ENCODE measurements at places on chromosomes 4 and X.

DNA sequence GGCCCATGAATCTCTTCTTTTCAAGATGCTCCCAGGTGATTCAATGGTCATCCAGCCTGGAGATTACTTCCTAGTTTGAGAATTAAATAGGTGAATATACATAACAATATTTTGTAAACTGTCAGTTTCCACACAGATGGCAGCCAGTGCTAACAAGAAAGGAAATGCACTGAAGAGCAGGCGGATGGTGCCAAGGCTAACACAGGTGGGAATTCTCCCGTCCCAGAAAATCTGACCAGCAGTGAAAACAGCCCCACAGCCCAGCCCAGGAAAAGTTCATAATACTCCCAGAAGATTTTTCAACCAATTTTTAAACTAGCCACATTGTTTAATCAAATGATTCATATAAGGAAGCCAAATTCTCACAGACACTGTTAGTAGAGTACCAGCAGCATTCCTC lies 387.2 kb upstream of the GATB start:
- no peak for DNase-seq

- no peak for DNase-seq
These were observed 145.8 kb downstream of the PRKX start for GRCh38 chrX:3567686-3568085.

DNA sequence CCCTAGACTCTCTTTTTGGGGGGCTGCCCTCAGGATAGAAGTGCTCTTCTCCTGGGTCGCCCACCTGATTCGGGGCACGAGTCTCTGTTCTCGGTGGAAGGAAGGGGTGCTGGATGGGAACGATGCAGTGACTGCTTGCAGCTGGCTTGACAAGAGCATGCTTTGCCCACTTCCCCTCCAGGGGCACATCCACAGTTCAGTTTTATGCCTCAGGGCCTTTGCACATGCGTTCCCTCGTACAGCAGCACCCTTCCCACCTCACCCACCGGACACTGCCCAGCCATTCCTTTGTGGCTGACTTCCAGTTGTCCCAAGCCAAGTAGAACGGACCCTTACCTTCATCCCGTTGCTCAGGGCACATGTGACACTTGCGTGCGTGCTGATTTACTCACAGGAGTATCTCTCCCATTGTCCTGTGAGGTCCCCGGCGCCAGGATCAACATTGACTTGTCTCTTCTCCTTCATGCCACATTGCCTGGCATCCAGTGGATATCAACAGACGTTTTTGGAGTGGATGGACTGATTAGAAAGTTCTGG lies 60.0 kb downstream of the C4orf50 start:
- no peak for DNase-seq

DNA sequence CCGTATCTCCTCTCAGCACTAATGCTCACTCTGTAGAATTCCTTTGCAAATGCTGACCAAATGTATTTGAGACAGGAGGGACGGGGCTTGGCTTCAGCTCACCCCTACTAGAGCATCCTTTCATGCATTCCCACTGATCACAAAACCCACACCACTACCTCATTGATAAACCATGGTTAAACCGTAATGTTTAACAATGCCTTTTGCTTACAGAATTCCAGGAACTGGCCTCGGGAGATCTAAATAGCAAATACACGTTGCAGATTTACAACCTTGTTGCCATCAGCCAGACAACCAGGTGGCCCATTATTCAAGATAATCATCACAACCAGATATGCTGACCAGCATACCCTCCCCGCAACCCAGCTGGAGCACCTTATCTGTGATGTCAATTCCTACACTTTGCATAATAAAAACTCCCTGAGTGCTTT lies 391.9 kb downstream of the KCTD8 start:
- DNase-seq: no peak

DNA sequence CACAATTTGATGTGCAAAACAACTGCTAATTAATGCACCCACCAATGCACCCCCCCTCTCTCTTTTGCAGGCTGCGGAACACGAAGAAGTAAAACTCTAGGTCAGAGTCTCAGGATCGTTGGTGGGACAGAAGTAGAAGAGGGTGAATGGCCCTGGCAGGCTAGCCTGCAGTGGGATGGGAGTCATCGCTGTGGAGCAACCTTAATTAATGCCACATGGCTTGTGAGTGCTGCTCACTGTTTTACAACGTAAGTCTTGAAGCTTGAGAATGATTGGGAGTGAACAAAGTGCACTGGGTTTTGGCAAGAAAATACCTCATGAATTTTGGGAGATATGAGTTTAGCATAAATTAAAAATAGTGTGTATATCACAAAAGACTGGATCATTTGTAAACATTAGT lies 28.9 kb downstream of the TMPRSS11E start:
- DNase-seq: no peak

DNA sequence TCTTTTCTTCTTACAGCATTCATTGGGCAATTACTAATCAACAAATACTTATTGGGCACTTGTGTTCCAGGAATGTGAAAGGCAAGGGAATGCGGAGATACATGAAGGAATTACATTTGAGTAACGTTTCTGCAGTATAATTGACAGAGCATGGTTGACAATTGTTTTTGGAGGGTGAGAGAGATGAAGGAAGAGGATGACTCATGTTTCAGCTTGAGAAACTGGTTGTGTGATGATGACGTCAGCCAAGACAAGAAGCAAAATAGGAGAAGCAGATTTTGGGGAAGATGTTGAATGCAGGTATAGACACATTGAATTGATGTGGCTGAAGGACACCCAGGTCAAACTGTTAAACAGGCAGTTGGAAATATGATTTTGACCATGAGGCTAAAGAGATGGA lies 8.0 kb upstream of the CPEB2 start:
- no peak for DNase-seq

DNA sequence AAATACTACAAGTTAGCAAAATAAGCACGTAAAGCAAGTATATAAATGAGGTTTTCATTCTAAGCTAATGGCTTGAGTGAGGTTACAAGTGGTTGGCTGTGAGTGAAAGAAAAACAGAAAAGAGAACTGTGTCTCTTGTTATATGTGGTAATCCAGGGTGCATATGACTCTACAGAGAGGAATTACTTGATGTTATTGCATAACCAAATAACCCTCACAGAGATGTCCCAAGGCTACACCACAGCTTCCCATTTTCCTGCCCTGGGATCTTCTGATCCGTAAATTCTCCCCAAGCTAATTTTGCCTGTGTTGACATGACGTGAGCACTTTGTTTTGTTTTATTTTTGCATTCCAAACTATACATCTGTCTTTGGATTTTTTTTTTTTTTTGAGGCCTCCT lies 470.0 kb upstream of the INTU start:
- DNase-seq: no peak

DNA sequence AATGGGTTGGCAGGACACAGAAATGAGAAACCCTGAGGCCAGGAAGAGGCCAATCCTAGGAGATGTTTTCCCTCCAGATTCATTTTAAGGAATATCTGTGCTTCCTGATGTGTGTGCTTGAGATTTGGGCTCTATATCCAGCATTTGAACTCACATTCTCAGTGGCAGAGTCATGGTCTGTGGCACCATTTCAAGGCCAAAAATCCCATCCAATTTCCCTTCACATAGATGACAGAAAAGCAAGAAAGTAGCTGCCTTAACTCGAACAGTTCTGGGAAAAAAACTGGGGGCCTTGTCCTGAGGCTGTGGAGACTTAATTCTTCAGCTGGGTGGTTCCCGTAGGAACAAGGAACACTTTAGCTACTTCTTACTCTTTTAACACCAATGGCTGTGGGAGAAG lies 27.4 kb downstream of the TAF7L start:
- no peak for DNase-seq

DNA sequence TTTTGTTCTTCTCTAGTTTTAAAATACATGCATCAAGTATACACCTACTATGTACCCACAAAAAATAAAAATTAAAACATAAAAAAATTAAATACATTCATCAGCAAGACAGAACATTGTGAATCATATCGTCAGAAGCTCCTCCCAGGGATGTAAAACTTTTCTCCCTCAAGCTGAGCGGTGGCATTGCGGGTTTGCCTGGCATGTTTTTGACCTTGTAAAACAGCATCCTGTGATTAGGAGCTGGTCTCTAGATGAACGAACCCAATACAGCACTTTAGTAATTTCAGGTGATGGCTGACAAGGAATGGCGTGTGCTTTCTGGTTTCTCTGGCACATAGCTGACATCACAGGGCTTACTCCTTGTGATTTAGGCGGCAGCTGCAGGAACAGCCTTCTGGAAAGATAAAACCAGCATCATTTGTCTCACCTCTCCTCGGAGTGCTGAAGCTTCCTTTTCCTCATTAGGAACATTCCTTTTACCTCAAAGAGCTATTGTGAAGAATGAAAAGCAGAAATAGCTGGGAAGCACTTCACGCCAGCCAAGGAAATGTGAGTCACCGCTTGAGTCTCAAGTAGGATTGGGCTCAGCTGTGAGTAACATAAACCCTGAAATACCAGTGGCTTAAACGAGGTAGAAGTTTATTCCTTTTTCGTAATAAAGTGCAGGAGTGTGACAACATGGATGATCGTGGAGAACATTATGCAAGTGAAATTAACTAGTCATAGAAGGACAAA lies 44.3 kb downstream of the NYX start:
- peak; percentile 47 for DNase-seq

DNA sequence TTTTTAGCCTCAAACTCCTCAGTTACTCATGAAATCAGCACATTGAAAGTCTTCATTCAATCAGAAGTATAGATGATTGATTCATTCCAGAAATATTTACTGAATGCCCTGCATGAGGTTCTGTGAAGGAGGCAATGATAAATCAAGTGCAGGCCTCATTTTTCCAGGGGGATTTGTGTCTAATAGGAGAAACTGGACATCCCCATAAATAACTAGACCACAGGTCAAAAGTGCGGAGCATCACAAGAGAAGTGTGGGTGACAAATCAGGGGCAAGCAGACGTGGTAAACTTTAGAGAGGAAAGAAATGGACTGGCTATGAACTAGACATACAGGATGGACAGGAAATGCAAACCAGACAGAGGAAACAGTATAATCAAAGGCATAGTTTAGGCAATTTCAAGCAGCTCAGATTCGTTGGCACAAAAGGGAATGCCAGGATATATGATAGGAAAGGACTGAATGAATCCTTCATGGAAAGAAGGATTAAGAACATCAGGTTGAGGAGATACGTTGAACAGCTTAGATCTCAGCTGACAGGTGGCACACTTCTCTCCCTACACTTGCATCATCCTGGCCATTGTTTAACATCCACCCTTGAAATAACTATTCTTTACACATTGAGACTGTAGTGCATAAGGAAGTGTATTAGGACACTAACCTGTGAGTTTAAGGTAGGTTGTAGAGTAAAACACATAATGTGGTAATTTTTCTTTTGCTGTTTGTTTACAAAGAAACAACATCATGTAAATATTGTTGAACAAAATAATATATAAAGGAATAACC lies 69.6 kb upstream of the RASGEF1B start:
- DNase-seq: no peak

GRCh38 chr4:54238389-54238788 lies 9.3 kb downstream of the PDGFRA start:
- no peak for DNase-seq

DNA sequence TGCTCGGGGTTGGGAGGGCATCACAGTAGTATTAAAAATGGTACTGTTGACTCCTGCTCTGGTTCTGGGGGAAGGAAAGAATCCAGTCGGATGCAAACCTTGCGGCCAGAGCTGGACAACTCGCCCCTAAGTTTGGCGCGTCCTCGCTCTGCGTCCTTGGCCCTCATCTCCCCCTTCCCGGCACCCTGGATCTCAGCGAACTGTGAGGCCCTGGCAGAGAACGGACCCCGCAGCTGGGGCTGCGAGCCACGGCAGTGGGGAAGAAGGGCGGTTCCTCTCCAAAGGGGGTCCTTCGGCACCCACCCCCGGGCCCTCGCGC lies 14.0 kb downstream of the ARHGEF6 start:
- no peak for DNase-seq

GRCh38 chr4:29762151-29762550 lies 958.0 kb upstream of the PCDH7 start:
- DNase-seq: no peak

- no peak for DNase-seq
These were observed 14.9 kb upstream of the CDKN2AIP start for GRCh38 chr4:183429489-183429888.

DNA sequence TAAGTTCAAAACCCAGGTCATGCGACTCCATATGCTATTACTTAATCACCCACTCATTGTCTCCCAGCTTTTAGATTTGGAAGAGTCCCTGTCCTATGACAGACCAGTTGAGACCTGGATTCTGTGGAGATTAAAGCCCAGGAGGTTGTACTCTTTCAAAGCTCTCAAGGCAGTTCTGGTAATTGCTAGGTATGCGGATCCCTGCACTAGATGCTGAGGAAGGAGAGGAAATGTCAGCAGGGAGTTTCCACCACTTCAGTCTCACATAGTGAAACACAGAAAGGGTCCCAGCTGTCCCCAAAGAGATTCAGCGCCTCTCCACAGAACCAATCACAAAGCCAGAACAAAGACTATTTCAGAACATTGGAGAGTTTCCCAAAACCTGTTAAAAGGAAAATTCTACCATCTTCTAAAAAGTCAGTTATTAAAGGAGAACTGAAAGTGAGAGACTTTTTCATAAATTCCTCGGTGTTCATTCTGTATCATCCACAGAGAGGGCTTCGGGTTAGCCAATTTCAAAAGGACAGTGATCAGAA lies 53.4 kb downstream of the IRF2 start:
- DNase-seq: no peak

GRCh38 chr4:24793219-24794005 lies 2.0 kb upstream of the SOD3 start:
- DNase-seq: no peak

GRCh38 chrX:110853610-110854009 lies 58.0 kb upstream of the CHRDL1 start:
- peak; percentile 36 for DNase-seq

- DNase-seq: no peak
These were observed 271.8 kb upstream of the GK2 start for GRCh38 chr4:79679859-79680258.

DNA sequence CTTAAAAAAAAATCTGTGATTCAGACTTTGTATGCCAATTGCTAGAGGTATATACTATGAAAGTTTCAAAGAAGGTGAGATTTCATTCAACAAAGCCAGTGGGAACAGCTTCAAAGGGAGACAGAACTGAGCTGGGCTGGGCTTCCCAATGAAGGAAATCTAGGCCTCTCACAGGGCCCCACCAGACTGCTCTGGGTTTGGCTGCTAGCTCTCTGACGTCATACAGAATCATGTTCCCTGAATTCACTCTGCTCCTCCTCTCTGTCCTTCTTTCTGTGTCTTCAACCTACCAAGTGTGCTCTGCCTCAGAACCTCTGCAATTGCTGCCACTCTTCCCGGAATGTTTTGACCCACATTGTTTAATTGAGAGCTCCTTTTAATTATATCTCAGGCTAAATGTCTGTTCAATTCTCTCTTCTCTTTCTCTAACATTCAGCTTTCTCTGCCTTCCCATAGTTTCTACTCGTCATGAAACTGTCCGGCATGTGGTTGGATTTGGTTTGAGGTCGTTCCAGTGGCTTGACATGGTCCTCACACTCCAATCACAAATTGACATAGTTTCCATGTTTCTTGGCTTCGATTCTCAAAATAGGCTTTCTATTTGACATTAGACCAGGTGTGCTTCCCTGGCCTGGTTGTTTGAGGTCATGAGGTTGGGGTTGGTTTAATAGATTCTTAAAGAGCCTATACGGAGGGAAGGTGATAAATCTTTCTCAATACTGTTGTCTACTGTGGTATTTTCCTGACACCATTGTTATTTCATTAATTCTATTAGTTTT lies 282.1 kb upstream of the EMCN start:
- no peak for DNase-seq

GRCh38 chr4:61727286-61727685 lies 527.2 kb downstream of the ADGRL3 start:
- DNase-seq: no peak

GRCh38 chr4:1472148-1472797 lies 66.0 kb upstream of the NKX1-1 start:
- DNase-seq: no peak

- DNase-seq: no peak
These were observed 88.6 kb downstream of the SHROOM3 start for GRCh38 chr4:76523593-76523992.

- DNase-seq: no peak
These were observed 315.2 kb downstream of the PCDH10 start for GRCh38 chr4:133464311-133464710.
